ENCODE measurements at places on chromosomes 5 and 9. TPM values are rescaled to one million over a fixed set of nuclear protein-coding genes. Genes with fewer than 3 reads are reported as not detected.

- H3K27me3 ChIP-seq, result peaks cover 3% of the 10 kb centered on the region
- no peak overlapping the region for H3K4me3 ChIP-seq
- no peaks in the 10 kb centered on the region for H3K4me1 ChIP-seq
- peak; percentile 19 for DNase-seq
- no peaks in the 10 kb centered on the region for H3K36me3 ChIP-seq
These were observed 2.5 kb downstream of the EGFL7 start for GRCh38 chr9:136665111-136665703.

DNA sequence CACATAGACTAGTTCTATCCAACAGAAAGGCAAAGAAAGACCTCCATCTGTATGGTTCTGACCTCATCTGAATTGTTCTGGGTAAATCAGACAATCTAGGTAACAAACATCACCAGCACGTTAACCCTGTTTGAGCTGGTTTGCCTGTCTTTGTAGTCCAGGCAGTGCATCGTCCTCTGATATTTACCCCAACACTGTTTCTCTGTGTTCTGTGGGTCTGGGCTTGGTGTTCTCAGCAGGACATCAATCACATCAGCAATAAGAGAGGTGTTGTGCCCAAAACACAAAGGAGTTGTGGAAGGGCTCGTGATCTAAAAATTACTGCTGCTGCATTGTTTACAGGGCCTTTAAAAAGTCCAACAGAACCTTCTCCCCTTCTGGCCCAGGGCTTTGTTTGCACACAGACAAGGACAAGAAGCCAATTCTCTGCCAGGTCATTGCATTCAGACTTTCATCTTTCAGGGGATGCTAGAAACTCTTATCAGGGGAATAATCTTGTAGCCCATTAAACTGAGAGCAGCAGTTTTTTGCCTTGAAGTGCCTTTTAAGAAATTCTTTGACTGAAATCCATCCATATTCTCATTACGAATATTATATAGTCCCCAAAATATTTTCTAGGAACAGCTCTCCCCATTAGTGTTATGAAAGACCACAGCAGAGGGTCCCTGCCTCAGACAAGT lies 30.5 kb upstream of the MAP1B start:
- H3K27me3 ChIP-seq, result peaks cover 2% of the 10 kb centered on the region
- no peaks in the 10 kb centered on the region for H3K4me1 ChIP-seq
- H3K36me3 ChIP-seq, result no peaks in the 10 kb centered on the region
- H3K27ac ChIP-seq, result no peak overlapping the region
- no peak overlapping the region for H3K4me3 ChIP-seq

DNA sequence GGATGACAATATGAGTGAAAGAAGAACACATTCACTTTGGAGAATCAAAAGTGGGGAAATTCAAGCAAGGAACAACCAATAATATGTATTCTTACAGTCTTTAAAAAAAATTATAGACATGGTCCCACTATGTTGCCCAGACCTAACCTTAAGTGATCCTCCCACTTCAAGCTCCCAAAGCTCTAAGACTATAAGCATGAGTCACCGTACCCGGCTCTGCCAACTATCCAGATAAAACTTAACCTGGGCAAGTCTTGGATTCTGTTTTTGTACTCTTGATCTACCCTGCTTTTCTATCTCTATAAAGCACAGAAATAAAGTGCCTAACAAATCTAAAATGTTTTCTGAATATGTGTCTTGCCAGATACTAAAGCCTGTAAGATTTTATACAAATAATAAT lies 30.9 kb downstream of the CEMIP2 start:
- no peak for DNase-seq
- peaks cover 35% of the 10 kb centered on the region for H3K36me3 ChIP-seq
- H3K27me3 ChIP-seq, result peaks cover 8% of the 10 kb centered on the region
- H3K27ac ChIP-seq, result no peak overlapping the region
- H3K4me3 ChIP-seq, result no peak overlapping the region
- peaks cover 12% of the 10 kb centered on the region for H3K4me1 ChIP-seq

DNA sequence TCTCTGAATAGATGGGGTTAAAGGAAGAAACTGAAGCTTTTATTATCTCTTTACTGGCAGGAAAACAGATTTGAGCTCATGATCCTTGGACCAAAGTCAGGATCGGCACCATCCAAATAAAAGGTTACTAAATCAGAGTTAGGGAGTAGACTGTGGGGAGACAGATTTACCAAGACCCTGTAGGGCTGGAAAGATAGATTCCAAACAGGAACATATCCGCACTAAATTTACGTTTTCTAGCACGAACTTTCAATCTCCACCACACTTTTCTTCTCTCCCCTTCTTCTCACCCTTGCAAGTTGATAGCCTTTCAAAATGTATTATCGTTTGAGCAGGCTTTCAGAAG lies 120.0 kb upstream of the HMHB1 start:
- peaks cover 6% of the 10 kb centered on the region for H3K27me3 ChIP-seq
- DNase-seq, result no peak
- peaks cover 63% of the 10 kb centered on the region for H3K4me1 ChIP-seq
- no peak overlapping the region for H3K4me3 ChIP-seq
- H3K27ac ChIP-seq, result no peak overlapping the region
- peaks cover 8% of the 10 kb centered on the region for H3K36me3 ChIP-seq

GRCh38 chr5:173331287-173331686 lies 3.1 kb upstream of the STC2 start:
- no peak overlapping the region for H3K27ac ChIP-seq
- peaks cover 12% of the 10 kb centered on the region for H3K4me1 ChIP-seq
- DNase-seq, result no peak
- H3K4me3 ChIP-seq, result no peak overlapping the region
- no peaks in the 10 kb centered on the region for H3K36me3 ChIP-seq

DNA sequence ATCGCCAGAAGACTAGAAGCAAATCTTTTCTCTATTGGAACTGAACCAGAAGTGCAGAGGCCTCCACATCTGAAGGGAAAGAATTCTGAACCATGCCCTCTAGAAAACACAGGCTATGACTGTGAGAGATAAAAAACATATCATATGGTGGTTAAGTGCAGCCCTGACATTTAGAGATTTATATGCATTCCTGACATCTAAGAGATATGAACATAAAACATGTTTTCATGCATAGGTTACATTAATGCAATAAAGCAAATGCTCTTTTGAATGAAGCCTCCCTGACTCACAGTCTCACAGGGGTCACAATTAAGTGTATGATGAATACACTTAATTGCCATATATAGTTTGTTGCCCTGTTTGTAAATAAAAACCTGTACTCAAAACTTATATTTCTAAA lies 28.9 kb upstream of the CKMT2 start:
- H3K27ac ChIP-seq, result no peak overlapping the region
- H3K4me3 ChIP-seq, result no peak overlapping the region
- H3K36me3 ChIP-seq, result no peaks in the 10 kb centered on the region
- no peaks in the 10 kb centered on the region for H3K4me1 ChIP-seq

DNA sequence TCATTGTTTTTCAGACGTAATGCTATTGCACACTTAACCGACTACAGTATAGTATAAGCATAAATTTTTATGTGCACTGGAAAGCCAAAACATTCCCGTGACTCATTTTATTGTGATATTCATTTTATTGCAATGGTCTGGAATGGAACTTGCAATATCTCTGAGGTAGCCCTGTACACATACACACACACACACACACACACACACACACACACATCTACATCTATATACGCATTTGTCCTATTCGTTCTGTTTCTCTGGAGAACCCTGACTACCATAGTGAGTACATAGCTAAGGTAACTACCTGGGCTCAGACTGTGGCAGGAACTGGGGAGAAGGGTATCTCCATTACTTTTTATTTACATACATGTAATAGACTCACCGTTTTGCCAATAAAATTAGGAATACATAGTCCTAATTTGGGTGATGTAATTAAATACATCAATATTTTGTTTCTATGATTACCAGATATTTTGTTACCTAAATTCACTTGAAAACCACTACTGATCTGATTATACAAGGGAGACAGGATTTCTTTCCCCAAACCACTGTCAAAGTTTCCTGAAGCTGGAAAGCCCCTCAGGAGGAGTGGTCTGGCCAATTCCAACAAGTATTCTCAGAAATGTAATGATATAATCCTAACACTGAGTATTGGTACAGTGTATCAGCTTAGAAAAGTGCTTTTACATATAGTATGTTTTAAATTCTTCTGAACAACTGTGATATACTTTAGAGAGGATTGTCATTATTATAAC lies 74.0 kb upstream of the PLPP1 start:
- no peak for DNase-seq
- no peak overlapping the region for H3K27ac ChIP-seq
- no peak overlapping the region for H3K4me3 ChIP-seq
- peaks cover 3% of the 10 kb centered on the region for H3K27me3 ChIP-seq
- H3K36me3 ChIP-seq, result no peaks in the 10 kb centered on the region

DNA sequence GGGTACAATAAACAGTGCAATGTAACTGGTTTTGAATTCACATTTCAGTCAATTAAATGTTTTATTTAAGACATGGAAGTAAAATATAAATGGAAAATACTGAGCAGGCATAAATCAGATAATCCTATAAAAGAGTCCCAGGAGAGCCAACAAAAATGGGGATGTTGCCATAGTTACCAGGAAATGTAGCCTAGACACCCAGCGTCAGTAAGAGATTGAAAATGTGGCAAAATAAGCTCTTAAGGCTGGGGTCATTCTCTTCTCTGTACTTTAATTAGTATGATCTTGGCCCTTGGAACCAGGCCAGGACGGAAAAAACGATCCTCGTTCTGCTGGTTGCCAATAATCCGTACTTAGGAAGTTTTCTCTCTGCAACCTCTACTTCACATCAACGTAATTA lies 18.9 kb upstream of the RASEF start:
- no peaks in the 10 kb centered on the region for H3K4me1 ChIP-seq
- H3K27ac ChIP-seq, result no peak overlapping the region
- DNase-seq, result no peak
- no peak overlapping the region for H3K4me3 ChIP-seq
- no peaks in the 10 kb centered on the region for H3K36me3 ChIP-seq

DNA sequence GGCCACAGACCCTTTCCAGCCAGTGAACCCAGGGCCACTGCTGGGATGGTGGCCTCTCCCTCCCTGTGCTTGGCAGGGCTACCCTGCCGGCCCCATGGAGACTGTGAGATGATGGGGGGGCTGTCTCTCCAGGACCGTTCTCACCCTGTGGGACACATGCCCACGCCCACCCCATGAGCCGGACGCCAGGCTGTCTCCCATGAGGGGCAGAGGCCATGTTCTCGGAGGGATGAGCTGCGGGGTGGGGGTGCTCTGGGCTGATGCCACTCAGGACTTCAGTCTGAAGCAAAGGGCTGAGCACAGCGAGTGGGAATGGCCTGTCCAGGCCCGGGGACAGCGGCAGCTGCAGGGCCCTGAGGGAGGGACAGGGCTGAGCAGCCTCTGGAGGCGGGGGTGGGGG lies 88.9 kb downstream of the KCNT1 start:
- H3K27me3 ChIP-seq, result peaks cover 4% of the 10 kb centered on the region
- no peak overlapping the region for H3K4me3 ChIP-seq
- no peaks in the 10 kb centered on the region for H3K36me3 ChIP-seq
- DNase-seq, result no peak
- no peak overlapping the region for H3K27ac ChIP-seq
- no peaks in the 10 kb centered on the region for H3K4me1 ChIP-seq

- no peak overlapping the region for H3K4me3 ChIP-seq
- no peaks in the 10 kb centered on the region for H3K27me3 ChIP-seq
- H3K27ac ChIP-seq, result no peak overlapping the region
- no peaks in the 10 kb centered on the region for H3K36me3 ChIP-seq
These were observed 8.4 kb downstream of the IGFBPL1 start for GRCh38 chr9:38415856-38416255.

GRCh38 chr5:56329652-56330051 lies 96.5 kb upstream of the ANKRD55 start:
- no peak overlapping the region for H3K27ac ChIP-seq
- H3K36me3 ChIP-seq, result peaks cover 3% of the 10 kb centered on the region
- no peak overlapping the region for H3K4me3 ChIP-seq
- DNase-seq, result no peak

DNA sequence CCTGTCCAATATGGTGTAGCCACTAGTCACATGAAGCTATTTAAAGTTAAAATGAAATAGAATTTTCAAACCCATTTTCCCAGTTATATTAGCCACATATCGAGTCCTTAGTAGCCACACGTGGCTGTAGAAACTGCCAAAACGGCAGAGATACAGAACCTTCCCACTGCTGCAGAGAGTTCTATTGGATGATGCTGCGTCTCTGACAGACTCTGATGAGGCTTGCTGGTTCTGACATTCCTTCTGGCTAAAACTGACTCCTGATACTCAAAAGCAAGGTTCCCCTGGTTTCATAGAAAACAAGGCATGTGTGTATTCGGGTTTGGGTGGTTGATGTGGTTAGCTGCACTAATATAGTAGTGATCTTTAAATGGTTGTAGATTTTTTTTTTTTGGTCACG lies 91.5 kb downstream of the TLE4 start:
- peaks cover 94% of the 10 kb centered on the region for H3K4me1 ChIP-seq
- peaks cover 5% of the 10 kb centered on the region for H3K36me3 ChIP-seq
- no peak overlapping the region for H3K4me3 ChIP-seq

- H3K36me3 ChIP-seq, result peaks cover 4% of the 10 kb centered on the region
- DNase-seq, result no peak
- no peak overlapping the region for H3K27ac ChIP-seq
- H3K27me3 ChIP-seq, result peaks cover 26% of the 10 kb centered on the region
- no peaks in the 10 kb centered on the region for H3K4me1 ChIP-seq
These were observed 1.4 kb downstream of the SLC36A2 start for GRCh38 chr5:151345808-151346478.

GRCh38 chr5:130885027-130885426 lies 280.0 kb downstream of the HINT1 start:
- H3K4me3 ChIP-seq, result no peak overlapping the region
- H3K27me3 ChIP-seq, result no peaks in the 10 kb centered on the region
- H3K27ac ChIP-seq, result no peak overlapping the region
- no peaks in the 10 kb centered on the region for H3K36me3 ChIP-seq

DNA sequence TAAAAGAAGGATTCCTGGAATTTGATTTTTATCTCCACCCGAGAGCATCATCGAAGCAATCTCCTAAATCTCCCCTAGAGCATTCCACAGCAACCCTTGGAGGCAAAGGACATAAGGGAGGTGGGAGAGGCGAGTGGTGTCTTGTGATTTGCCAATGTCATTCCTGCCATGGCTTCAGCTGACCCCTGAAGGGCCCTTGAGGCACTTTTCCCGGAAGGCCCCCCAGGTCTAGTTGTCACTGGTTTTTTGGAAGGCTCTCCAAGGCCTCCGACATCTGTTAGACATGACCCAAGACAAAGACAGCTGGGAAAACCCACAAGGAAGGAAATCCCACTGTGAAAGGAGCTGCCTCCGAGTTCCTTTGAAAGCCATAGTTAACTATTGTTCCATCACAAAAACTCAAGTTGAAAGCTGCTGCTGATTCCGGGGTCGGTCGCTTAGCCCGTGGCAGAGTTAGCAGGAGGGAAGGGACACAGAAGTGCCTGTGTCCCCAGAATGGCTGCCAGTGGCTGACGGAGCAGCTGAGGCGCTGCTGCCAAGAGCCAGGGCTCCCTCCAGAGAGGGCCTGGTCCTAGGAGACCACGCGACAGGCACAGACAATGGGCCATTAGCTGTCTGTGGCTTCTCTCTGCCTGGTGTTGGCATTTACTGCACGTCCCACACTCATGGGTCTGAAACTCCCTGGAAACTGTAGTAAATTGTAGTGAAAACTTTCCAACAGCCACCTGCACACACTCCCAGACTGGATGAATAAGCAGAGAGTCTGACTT lies 24.4 kb upstream of the TRIO start:
- H3K36me3 ChIP-seq, result no peaks in the 10 kb centered on the region
- H3K27me3 ChIP-seq, result no peaks in the 10 kb centered on the region
- H3K4me1 ChIP-seq, result no peaks in the 10 kb centered on the region
- no peak overlapping the region for H3K4me3 ChIP-seq
- DNase-seq, result no peak

Gene SPEF2
- 2.2 TPM for polyA plus RNA-seq

Gene DOCK2
- polyA plus RNA-seq, result 48.9 TPM

Gene PLCXD3
- polyA plus RNA-seq, result not detected

Gene ADAMTSL2
- polyA plus RNA-seq, result not detected

Gene SPATA6L
- polyA plus RNA-seq, result 1.3 TPM

Gene BTNL3
- not detected for polyA plus RNA-seq

Gene SH3TC2
- 0.47 TPM for polyA plus RNA-seq

Gene GHR
- not detected for polyA plus RNA-seq

Gene DND1
- polyA plus RNA-seq, result not detected

Gene ACSL6
- 3.1 TPM for polyA plus RNA-seq

Gene STPG3
- polyA plus RNA-seq, result not detected
